ENCODE measurements at places on chromosomes 3 and 15.

GRCh38 chr3:157182879-157183278, 22.9 kb upstream of the CCNL1 start:
- H3K27ac ChIP-seq = no peak overlapping the region
- H3K36me3 ChIP-seq = no peaks in the 10 kb centered on the region
- H3K4me3 ChIP-seq = no peak overlapping the region
- H3K27me3 ChIP-seq = no peaks in the 10 kb centered on the region

DNA sequence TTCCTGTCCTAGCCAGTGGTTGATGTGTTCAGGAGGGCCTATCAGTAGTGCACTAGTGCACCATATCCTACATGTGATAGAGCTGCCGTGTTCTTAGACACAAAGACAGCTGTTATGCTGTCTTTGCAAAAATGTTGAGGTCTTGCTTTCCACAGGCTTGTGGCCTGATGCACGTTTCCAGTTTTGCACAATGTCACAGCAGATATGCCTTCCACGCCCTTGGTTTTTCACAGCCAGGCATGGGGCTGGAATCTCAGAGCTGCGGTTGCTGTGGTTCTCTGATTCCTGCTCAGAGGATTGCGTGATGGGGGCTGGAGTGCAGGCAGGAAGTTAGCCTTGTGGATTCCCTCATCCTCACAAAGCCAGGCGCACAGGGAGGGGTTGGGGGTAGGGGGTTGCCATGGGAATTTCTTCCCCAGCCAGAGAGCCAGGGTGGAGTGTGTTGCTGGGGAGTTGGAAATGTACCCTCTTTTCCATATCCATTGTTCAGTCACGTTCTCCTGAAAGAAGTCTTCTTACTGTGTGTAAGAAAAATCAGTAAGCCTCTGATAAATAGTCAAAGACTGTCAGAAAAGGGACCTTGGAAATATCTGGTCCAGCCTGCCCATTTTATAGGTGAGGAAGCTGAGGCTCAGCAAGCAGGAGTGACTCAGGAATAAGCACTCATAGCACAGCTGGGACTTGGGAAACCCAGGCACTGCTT, 79.4 kb downstream of the SMAD3 start:
- DNase-seq = no peak
- H3K4me3 ChIP-seq = no peak overlapping the region
- no peak overlapping the region for H3K27ac ChIP-seq
- H3K27me3 ChIP-seq = no peaks in the 10 kb centered on the region
- H3K36me3 ChIP-seq = no peaks in the 10 kb centered on the region
- peaks cover 51% of the 10 kb centered on the region for H3K4me1 ChIP-seq

GRCh38 chr3:52435246-52436101, 9.4 kb downstream of the SEMA3G start:
- DNase-seq = no peak
- peaks cover 16% of the 10 kb centered on the region for H3K4me1 ChIP-seq
- H3K4me3 ChIP-seq = no peak overlapping the region
- H3K36me3 ChIP-seq = no peaks in the 10 kb centered on the region
- H3K27ac ChIP-seq = peak overlapping the region; percentile 76

GRCh38 chr3:158097081-158097592, 9.1 kb downstream of the SHOX2 start:
- H3K27ac ChIP-seq = no peak overlapping the region
- DNase-seq = no peak
- H3K4me3 ChIP-seq = no peak overlapping the region
- H3K4me1 ChIP-seq = peaks cover 7% of the 10 kb centered on the region
- H3K27me3 ChIP-seq = peaks cover 98% of the 10 kb centered on the region
- no peaks in the 10 kb centered on the region for H3K36me3 ChIP-seq

GRCh38 chr15:70289191-70289955, 191.7 kb upstream of the TLE3 start:
- no peaks in the 10 kb centered on the region for H3K27me3 ChIP-seq
- no peak overlapping the region for H3K4me3 ChIP-seq
- DNase-seq = no peak
- no peaks in the 10 kb centered on the region for H3K36me3 ChIP-seq
- H3K4me1 ChIP-seq = no peaks in the 10 kb centered on the region
